ENCODE measurements at places on chromosomes 7 and 10.

- no peak for DNase-seq
These were observed 105.4 kb upstream of the ZMIZ1 start for GRCh38 chr10:78963074-78964034.

- DNase-seq = no peak
These were observed 99.2 kb downstream of the PDGFA start for GRCh38 chr7:420142-421093.

GRCh38 chr7:132169730-132170129 is 406.5 kb downstream of the PLXNA4 start:
- no peak for DNase-seq

GRCh38 chr7:128398841-128399135 is 11.0 kb downstream of the IMPDH1 start:
- DNase-seq = no peak

DNA sequence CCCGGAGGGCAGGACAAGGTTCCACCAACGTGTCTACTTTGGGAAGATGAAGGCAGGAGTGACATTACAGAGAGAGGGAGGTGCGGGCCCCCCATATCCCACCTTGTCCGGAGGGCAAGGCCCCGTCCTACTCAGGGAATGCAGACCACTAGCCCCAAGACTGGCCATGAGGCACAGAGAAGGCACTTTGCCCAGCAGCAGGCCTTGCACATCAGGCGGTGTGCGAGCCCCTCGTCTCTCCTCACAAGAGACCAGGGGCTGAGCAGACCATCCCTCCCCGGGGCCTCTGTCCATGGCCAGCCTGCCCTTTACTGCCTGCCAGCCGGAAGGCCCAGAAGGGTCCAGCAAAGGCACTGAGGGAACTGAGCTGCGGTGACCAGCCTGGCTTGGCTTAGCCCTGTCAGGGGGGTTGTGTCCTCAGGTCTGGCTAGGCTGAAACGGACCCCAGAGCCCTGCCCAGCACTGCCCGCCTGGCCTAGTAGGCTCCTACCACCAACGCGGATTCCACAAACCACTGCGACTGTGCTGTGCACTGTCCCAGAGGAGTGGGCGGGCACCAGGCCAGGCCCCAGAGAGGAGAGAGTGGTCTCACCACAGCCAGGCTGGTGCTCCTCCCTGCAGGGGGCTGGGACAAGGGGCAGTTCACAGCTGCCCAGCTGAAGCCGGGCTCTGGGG is 16.7 kb downstream of the CAMK2B start:
- no peak for DNase-seq

DNA sequence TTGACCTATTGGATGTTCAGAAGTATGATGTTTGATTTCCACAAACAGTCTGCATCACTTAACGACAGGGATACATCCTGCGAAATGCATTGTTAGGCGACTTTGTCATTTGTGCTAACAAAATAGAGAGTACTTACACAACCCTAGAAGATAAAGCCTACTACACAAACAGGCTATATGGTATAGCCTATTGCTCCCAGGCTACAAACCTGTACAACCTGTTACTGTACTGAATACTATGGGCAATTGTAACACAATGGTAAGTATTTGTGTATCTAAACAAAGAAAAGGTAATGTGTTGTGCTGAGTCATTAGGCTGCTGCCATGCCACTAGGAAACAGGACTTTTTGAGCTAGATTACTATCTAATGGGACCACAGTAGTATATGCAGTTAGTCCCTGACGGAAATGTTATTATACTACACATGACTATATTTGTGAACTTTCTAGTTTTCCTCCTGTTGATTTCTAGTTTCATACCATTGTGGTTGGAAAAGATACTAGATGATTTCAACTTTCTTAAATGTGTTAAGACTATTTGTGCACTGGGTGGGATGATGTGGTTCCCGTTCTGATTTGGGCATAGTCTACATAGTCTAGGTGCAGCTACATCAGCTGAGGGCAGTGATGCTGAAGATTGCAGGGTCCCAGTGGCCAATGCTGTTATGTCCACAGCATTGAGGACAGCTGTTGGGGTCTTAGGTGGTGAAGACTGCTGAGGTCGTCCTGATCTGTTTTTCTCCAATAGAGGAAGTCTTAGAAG is 161.7 kb downstream of the HTR7 start:
- no peak for DNase-seq

GRCh38 chr7:30699706-30700495 is 17.6 kb upstream of the CRHR2 start:
- DNase-seq = no peak

- no peak for DNase-seq
These were observed 42.7 kb downstream of the INPP5F start for GRCh38 chr10:119768455-119769094.

DNA sequence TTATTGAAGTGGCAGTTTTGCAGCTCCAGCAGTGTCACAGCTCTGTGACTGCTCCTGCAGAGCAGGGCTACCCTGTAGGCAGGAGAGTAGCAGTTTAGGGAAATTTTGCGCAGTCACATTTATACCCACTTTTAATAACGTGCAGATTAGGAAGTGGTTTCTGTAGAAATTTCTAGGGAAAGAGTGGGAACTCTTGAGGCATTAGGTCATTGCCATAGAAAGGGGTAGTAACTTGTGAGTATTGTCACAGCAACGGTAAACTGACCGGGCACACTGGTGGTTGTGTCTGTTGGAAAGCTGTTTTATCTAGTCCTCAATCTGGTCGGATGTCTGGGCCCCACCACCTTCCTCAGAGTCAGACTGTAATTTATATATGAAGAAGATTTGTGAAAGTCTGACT is 51.9 kb downstream of the CDC14C start:
- DNase-seq = no peak

- no peak for DNase-seq
These were observed 6.4 kb upstream of the CYP3A7 start for GRCh38 chr7:99741441-99741795.

DNA sequence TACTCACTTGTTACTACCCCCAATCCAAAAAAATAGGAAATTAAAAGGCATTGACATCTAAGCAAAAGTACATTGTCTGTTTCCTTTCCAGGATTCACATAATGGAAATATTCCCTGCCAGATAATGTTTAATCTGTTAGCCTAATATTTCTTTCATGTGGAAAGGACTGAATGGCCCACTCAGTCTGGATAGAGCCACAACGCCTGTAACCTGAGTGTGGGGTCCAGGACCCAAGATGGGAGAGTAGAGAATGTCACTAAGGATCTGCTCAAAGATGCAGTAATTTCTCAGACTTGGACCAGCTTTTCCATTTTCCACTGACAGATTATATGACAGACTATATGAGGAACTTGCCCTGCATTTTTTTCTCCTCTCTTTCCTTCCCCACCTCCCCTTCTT is 1088.9 kb downstream of the KCNMA1 start:
- no peak for DNase-seq

DNA sequence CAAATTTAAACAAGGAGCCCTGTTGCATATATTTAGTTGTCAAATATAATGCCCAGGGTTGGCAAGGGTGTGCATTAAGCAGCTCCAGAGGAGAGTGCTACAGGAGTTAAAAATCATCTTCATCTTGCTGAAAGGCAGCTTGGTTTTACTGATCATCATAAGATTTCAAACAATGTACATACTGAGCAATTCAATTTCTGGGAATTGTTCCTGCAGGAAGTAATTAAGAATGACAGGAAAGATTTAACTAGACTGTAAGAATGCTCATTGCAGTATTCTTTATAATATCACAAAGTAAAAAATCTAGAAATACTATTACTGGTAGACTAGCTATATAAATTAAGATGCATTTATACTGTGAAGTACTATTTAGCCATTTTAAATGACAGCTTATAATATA is 153.6 kb downstream of the DYNC1I1 start:
- DNase-seq = no peak

DNA sequence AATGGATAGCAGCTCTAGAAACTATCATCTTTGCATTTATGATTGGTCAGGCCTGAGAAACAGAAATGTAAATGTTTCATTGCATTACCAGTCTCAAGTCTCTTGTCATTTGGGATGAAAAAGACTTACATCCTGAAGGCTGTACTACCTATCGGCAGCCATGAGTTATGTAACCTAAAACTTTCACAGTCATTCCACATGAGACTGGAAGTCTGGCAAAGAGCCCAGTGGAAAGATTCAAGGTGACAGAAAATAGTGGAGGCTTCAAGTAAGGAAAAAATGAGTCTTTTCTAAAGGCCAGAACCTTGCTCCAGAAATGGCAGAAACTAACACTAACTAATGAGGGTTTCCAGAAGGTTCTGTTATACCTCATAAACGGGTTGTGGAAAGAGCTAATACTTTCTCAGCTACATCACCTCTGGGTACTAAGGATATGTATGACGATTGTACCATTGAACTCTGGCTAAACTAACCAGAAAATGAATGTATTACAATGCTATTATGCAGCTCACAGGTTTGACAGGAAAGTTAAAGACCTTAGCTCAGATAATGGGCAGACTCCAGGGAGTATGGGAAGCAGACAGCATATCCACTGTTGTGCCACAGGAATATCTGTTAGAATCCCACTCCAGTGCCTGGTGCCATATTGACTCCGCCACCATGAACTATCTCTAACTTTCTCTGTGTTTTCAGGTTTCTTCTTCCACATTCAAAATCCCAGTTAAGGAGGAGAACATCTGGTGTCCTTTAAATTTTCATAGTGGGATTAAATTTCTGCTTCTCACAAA is 41.7 kb upstream of the DYNC1I1 start:
- DNase-seq = no peak

GRCh38 chr7:70408477-70408876 is 723.5 kb upstream of the GALNT17 start:
- DNase-seq = no peak

DNA sequence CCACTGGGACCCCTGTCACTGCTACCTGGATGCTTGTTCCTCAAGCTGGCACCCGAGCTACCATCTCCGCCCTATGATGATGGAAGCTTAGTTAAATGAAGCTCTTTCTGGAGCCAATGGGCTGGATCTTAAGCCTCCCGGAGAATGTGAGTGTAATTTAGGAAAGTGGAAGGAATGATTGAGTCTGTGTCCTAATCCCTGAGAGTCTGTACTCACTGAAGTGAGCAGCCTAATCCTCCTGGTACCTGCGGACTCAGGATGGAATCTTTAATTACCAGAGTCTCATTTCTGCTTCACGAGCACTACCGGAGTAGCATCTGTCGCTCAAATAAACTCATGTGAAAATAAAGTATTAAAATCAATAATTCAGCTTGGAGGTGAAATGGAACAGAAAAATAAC is 255.5 kb downstream of the WDR37 start:
- no peak for DNase-seq

- no peak for DNase-seq
These were observed 1.2 kb downstream of the AHCYL2 start for GRCh38 chr7:129225931-129226572.

DNA sequence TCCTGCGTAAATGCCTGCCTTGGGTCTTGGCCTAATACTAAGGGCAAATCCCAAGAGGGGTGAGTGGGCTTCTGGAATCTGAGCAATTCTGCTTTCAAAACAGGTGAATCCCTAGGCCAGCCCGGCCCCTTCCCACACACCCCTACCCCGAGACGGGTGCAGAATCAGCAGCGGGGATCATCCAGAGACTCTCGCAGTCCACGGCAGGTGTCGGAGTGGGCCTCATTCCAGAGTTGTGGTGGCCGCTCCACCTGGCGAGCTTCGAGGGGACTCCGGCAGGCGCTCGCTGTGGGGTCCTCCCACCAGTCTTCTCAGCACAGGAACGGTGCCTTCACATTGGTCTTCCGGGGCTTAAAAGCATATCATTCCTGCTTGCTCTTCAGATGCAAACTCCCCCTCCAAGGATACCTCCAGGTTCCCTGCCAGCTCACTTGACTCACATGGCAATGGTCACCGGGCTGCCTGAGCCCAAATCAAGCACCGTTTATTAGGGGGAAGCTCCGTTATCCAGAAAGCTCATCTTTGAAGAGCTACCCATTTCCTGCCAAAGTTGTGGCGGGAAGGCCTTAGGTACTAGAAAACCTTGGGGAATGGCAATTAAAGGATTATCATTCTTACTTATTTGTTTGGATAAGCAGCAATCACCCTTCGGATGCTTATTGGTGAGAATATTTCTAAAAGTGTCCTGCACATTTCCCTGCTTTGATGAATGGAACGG is 67.6 kb downstream of the PRKAG2 start:
- no peak for DNase-seq

- no peak for DNase-seq
These were observed 51.9 kb downstream of the CCNY start for GRCh38 chr10:35388197-35388596.

DNA sequence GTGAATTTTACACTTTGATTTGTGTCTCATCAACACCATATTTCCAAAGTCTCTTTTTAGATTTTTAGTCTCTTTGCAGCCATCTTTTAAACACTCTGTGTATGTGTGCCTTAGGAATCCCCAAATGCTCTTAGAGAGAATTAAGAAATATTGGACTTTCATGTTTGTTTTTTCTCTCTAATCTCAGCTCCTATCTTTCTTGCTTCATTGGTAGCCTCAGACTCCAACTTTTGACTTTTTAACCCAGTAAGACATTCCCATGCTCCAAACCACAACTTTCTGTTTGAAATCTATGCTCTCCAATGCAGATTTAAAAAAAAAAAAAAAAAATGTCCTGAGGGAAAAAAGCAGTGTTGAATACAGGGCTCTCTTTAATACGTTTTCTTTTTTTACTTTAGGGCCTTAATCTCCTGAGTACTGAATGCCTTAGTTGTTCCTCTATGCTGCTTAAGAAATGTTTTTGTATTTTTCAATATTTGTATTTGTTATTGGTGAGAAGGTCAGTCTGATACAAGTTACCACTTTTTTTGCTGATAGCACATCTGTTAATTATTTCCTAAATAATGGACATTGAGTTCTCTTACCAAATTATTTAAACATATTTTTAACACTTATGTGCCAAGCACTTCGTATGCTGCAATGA is 489.9 kb downstream of the NXPH1 start:
- DNase-seq = no peak

DNA sequence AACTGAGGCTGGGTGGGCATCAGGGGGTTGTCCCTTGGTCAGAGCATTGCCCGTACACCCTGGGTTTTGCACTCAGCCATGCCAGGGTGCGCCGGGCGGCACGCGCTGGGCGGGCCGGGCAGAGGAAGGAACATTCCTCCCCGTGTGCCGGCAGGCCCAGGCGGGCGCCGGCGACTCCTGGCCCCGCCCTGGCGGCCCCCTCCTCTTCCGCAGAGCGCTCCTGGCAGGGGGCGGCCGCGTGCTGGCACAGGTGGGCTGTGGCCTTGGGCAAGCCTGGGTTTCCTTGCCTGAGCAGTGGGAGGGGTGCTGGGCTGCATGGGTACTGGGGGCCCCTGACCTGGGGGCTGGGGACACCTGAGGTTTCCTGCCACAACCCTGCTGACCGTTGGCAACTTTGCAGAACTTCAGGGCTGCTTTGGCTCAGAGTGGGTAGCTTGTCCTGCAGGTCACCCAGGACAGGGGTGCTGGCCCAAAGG is 3.9 kb downstream of the LFNG start:
- DNase-seq = no peak

- no peak for DNase-seq
These were observed 20.5 kb upstream of the RASGEF1A start for GRCh38 chr10:43287056-43288007.

- no peak for DNase-seq
These were observed 12.2 kb downstream of the PDCD4 start for GRCh38 chr10:110883924-110884323.
